PC-3 (cell line): ENCODE measurements at places on chromosomes 16 and 17. TPM values are rescaled to one million over a fixed set of nuclear protein-coding genes. Genes with fewer than 3 reads are reported as not detected.
A peak's percentile ranks its signal among the peaks of the same experiment; 100 is the strongest.

GRCh38 chr17:40178021-40178601 is 841 bp downstream of the RAPGEFL1 start:
- H3K36me3 ChIP-seq, result no peaks in the 10 kb centered on the region
- no peaks in the 10 kb centered on the region for H3K27me3 ChIP-seq
- H3K4me3 ChIP-seq, result no peak overlapping the region
- H3K4me1 ChIP-seq, result no peaks in the 10 kb centered on the region
- no peak for DNase-seq

- no peaks in the 10 kb centered on the region for H3K27me3 ChIP-seq
- no peak overlapping the region for H3K27ac ChIP-seq
These were observed 8.2 kb downstream of the HSD3B7 start for GRCh38 chr16:30992931-30993816.

Gene GGT6
- total RNA-seq, result not detected in 2 replicates

DNA sequence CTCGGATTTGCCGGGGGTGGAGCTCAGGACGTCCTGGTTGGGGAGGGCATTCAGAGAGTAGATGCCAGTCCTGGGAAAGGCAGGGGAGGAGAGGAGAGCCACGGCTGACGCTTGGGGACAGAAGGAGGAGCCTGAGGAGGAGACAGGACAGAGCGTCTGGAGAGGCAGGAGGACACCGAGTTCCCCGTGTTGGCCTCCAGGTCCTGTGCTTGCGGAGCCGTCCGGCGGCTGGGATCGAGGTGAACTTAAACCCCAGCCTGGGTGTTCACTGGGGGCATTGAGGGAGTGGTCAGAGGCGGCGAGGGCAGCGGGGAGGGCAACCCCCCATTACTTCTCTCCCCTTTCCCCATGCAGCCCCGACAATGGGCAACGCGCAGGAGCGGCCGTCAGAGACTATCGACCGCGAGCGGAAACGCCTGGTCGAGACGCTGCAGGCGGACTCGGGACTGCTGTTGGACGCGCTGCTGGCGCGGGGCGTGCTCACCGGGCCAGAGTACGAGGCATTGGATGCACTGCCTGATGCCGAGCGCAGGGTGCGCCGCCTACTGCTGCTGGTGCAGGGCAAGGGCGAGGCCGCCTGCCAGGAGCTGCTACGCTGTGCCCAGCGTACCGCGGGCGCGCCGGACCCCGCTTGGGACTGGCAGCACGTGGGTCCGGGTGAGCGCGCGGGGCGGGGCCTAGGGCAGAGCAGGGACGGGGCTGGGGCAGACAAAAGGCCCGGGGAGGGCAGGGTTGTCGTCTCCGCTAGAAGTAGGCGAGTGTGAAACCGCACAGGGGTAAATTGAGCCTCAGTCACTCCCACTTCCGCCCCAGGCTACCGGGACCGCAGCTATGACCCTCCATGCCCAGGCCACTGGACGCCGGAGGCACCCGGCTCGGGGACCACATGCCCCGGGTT is 3.7 kb downstream of the NOL3 start:
- peak; percentile 87 for DNase-seq
- H3K27me3 ChIP-seq, result no peaks in the 10 kb centered on the region
- H3K36me3 ChIP-seq, result no peaks in the 10 kb centered on the region
- peaks cover 51% of the 10 kb centered on the region for H3K4me1 ChIP-seq
- H3K27ac ChIP-seq, result peak overlapping the region; percentile 69
- H3K4me3 ChIP-seq, result peak overlapping the region; percentile 71

- no peak overlapping the region for H3K27ac ChIP-seq
- no peak overlapping the region for H3K4me3 ChIP-seq
- H3K27me3 ChIP-seq, result no peaks in the 10 kb centered on the region
- peaks cover 4% of the 10 kb centered on the region for H3K4me1 ChIP-seq
- H3K36me3 ChIP-seq, result no peaks in the 10 kb centered on the region
These were observed 16.0 kb downstream of the HOXB4 start for GRCh38 chr17:48561884-48562810.

- peaks cover 30% of the 10 kb centered on the region for H3K4me1 ChIP-seq
- DNase-seq, result no peak
- no peak overlapping the region for H3K4me3 ChIP-seq
These were observed 15.0 kb upstream of the NAGLU start for GRCh38 chr17:42521036-42521435.

Gene CFAP97D1
- total RNA-seq, result 0.12 and 0.29 TPM in 2 replicates

DNA sequence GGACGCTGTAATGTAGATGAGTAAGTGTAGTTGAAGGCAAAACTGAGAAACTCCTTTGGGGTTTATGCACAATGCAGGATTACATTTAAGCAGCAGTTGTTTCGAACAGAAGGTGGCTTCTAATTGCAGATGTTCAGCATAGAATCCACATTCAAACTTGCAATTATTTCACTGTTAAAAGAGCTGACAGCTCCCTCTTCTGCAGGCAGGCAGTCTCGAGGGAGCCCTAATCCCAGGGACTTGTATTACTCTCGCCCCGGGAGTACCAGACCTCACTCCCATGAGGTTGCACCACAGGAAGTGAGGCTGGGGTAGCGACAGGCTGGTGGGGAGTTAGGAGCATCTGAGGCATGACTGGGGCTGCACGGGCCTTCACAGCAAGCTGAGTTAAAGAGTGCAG is 484.3 kb upstream of the EEF2KMT start:
- no peak overlapping the region for H3K4me3 ChIP-seq
- no peak for DNase-seq
- no peak overlapping the region for H3K27ac ChIP-seq
- no peaks in the 10 kb centered on the region for H3K4me1 ChIP-seq
- H3K27me3 ChIP-seq, result no peaks in the 10 kb centered on the region
- H3K36me3 ChIP-seq, result no peaks in the 10 kb centered on the region
